ENCODE measurements at places on chromosomes 7 and 10.

GRCh38 chr7:39027491-39027890 lies 49.8 kb downstream of the POU6F2 start:
- no peak for DNase-seq

GRCh38 chr10:49274886-49275285 lies 24.1 kb upstream of the C10orf71 start:
- DNase-seq = no peak

GRCh38 chr7:71735961-71736556 lies 604.1 kb downstream of the GALNT17 start:
- DNase-seq = peak; percentile 37

DNA sequence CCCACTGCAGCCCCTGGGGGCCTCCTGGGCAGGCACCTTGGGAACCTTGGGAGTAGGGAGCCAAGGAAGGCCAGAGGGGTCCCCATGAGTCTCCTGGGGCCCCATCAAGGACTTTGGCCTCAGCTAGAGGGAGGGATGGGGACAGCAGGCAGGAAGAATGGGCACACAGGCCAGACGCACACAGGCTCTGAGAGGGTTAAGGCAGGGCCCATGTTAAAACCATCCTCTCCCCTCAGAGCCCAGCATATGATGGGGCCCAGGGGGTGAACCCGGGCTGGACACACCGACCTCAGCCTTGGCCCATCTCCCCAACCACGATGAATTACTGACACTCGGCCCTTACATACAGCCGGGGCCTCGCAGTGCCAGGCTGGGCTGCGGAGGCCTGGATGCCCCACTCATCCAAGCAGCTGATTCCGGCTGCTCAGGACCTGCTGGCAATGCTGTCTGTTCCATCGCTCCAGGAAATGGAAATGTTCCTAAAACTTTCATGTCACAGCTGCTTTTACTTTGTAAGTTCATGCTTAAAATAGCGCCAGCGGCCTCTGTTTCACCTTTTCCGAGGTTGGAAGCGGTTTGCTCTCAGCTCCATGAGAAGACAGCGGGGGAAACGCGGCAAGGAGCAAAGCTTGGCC lies 17.3 kb upstream of the INPP5A start:
- no peak for DNase-seq

DNA sequence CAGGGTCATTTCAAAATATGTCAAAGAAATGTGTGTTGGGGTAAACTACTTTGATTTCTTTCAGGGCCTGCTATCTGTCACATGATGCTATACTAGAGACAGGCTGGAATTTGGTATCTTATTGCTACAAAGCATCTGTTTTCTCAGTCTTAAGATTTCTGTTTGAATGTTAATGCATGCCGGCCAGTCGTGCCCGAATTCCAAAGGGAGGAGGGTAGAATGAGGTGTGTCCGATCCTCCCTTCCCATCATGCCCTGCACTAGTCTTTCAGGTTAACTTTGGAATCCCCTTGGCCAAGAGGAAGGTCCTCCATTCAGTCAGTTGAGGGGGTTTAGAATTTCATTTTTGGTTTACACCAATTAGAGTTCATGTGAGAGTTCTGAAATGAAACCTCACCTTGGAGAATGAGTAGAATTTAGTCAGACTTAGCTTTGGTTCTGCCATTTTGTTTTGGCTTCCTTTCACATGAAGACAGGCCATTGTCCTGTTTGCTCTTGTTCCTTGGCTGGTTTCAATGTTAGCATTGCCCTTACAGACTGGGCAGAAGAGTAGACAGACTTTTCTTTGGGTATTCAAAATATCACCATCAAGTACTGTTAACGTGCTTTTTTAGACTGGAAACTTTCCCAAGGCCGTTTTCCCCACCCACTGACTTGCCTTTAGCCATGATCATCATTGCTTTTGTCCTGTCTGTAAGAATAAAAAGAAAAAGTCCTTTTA lies 95.8 kb downstream of the CAMK1D start:
- no peak for DNase-seq

DNA sequence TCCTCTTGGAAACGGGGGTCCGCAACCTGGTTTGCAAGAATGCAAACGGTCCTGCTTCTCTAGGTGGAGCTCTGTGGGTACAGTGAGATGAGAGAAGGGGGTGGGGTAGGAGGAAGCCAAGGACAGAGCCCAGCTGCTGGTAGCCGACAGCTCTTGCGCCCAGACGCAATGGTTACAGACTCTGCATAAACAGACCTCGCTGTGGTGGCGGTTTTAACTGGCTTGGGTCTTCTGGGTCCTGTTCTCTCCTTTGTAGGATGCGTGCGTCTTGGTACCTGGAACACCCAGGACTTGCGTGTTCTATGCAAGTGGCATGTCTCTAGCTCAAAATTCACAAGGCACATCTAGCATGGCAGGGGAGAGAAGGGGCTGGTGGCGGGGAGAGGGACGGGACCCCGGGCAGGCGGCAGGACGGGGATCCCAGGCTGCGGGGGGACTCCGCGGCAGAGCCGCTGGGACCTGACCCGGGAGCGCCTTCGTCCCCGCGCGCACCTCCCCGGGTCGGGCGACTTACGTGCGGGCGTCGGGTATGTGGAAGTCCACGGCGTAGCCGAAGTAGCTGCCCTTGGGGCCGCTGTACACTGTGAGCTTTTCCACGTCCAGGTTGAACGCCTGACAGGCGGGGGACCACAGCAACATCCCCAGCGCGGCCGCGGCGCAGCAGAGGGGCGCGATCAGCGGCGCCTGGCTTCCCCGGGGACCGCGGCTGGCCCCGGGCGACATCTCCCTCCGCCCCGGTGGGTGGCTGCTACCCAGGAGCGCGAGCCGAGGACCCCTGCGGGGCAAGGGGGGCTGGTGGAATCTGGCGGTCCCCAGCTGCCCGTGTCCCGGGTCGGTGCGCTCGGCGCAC lies 448 bp downstream of the ITGA8 start:
- DNase-seq = no peak

GRCh38 chr10:3980660-3981059 lies 195.7 kb upstream of the KLF6 start:
- DNase-seq = no peak

DNA sequence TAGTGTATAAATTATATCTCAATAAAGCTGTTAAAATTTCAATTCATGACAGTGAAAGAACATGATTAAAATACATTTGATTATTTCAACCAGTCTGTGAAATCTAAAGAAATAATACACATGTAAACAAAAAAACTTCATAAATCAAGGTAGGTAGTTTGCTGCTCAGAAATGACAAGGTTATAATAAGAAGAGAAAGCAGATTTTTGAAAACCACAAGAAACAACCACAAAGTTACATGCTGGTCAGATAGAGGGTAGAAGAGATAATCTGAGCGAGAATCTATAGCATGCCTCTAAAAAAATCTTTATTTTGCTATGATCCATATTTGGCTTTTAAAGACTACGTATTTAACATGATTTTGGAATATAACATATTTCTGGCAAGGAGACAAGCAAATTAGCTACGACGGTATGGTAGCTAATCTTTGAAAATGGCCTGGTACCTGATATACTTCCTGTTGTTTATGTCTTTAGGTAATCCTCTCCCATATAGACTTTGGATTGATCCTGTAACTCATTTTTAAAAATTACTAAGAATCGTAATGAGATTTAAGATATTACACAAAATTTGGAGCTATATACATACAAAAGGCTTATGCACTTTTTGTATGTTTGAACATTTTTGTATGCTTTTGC lies 23.5 kb upstream of the VCL start:
- DNase-seq = no peak
